Activated CD4-positive, CD25-positive, alpha-beta regulatory T cell treated with anti-CD3 and anti-CD28 coated beads, Interleukin-2, amount 50 U/mL, for 16 hours (primary cell): ENCODE measurements at places on chromosomes 3 and 15.

- DNase-seq: no peak
Measured at GRCh38 chr15:68909601-68910100, 20.7 kb upstream of the SPESP1 start.

DNA sequence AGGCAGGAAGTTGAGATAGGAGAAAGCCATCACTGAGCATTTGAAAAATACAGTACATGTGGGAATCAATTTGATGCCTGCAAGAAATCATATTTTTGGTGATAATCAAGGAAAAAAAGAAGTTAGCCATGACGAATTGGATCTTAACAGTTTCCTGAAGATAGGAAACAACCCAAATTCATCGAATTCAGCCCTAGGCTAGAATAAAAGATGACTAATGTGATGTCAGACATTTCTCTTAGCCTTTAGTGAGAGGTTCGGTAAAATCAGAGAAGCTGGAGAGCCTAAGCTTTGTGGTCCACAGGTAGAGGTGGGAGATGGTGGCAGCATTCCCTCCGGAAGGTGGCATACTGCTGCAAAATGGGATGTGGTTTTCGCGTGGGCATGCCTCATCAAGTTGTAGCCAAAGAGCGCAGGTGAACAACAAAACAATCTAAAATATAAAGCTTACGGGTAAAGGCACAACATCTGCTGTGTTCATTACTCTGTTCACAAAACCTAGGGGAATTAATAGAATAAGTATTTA lies 144.1 kb upstream of the ALCAM start:
- no peak for DNase-seq

DNA sequence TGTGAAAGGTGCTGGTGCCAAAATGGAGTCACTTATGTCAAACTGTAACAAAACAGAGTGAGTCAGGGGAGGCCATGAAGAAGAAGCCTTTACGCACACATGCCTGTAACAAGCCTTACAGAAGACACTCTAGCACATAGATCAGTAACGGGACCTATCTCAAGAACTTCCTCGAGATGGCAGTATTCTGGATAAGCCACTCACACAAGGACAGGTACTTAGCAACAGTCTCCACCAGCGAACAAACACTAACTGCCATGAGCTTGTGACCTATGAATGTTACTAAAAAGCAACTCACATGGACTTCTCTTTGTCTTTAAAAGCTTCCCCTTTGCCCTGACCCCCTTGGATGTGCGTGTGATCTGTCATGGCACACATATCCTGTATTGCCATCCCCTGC lies 235.1 kb downstream of the CD47 start:
- no peak for DNase-seq

DNA sequence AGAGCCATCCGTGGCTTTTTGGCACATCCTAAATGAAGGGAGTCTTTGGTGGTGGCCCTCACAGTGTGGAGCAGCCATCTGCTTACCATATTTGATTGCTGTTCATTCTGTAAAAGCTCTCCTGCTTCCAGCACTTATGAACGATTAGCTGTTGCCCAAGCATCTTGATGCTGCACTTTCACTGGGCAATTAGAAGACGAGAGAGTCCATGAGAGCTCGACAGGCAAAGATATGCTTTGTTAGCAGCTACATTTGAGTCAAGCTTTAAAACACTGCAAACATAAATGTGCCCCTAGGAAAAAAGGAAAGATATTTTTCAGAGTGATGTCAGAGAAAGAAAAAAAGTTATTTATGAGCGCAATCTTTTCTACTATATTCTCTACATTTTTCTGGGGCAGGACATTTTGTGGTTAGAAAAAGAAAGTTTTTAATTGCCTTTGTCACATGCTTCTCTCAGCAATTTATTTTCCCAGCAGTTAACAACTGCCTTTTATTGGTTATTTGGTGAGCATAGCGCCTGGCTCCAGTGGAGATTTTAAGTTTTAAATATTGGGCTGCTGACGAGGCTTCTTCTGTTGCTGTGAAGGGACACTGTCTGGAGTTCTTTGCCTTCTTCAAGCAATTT lies 468.4 kb downstream of the C3orf38 start:
- DNase-seq: no peak

- no peak for DNase-seq
Measured at GRCh38 chr3:51280176-51280575, 104.9 kb upstream of the MANF start.

DNA sequence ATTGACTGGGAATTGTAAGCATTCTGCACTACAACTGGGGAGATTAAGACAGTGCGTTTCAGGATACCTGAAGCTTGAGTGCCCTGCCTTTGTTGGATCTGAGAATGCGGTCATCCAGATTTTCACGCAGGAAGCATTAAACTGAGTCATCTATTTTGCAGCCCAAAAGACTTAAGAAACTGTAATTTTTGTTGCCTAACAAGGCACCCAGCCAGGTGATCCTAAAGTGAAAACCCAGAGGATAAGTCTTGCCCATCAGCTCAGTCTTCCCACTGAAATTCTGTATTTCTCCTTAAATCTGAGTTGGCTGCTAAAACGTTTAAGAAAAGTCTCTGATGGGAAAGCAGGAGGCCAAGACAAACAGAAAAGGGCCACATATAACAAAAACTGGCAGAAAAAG lies 242.5 kb upstream of the TMCO5A start:
- no peak for DNase-seq
